T follicular helper cell (primary cell): ENCODE measurements at places on chromosomes 4 and X.

GRCh38 chr4:87848622-87849351 is 16.0 kb downstream of the MEPE start:
- peak; percentile 3 for DNase-seq

DNA sequence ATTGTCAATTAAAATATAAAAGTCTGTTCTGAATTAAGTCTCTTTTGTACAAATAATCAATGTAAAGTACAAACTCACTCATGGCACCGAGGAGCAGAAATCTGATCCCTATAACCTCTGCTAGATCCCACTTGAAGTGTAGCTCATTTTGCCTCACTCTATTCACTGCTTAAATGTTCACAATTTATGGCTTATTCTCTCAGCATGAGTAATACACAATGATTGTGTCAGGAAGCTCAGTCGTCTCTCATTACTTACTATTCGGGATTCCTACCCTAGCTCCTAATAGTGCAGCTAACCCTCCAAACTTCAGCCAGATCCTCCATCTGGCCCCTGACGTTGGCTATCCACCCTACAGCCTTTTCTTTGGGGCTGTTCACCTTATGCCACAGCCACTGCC is 4.7 kb upstream of the AMMECR1 start:
- DNase-seq: no peak

- no peak for DNase-seq
Observed at GRCh38 chr4:41569961-41570360, 32.0 kb downstream of the LIMCH1 start.

- DNase-seq: no peak
Observed at GRCh38 chr4:129543299-129543698, 447.3 kb downstream of the C4orf33 start.

DNA sequence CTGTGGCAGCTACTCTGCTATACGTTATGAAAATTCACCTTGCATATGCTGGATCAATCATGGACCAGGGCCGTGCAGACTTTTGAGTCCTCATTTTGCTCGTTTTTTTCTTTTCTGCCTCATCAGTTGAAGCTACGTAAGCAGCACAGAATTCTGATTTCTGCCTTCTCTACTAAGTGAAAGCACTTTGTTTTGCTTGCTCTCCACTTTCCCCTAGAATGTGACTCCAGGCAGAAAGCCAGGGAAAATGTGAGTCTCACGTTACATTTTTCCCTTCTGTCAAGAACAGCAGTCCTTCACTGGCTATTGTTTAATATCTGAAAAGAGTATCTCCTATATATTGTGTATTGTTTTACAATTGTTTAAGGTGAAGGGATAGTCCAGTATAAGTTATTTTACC is 1840.1 kb downstream of the PCDH7 start:
- DNase-seq: no peak

DNA sequence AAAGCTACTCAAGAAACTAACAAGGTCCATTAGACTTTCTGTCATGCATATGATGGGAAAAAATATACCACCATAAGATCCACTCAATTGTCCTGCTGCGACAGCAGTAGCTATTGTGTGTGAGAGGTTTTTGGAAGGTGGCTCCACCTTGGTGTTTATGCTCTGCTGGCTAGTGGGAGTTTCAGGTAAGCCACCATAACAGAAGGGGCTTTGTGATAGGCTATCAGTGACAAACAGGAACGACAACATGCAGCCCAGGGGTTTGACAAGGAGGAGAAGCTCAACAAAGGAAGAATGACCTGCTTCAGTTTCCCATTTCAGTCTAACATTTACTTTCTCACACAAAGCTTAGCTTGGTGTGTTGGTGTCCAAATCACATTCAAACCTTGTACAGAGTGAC is 182.6 kb downstream of the ATOH1 start:
- DNase-seq: no peak

DNA sequence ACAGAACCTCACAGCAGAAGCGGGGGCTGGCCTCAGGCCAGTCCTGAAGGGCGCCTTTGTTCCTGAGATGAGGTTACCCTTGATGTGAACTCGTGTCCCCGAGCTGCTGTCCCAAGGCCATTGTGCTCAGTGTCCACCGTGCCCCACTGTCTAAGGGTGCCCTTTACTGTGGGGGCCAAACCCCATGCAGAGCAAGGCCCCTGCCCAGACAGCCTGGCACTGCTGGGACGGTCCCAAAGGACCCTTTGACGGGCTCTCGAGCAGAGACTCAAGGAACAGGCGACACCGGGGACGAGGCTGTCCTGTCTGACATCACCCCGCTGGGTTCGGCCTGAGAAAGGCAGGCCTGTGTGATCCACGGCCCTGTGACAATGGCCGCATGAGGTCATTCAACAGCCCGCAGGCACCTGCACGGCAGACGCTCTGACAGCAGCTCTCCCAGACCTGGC is 100.6 kb downstream of the ABLIM2 start:
- no peak for DNase-seq

GRCh38 chrX:111759686-111760085 is 78.7 kb downstream of the ALG13 start:
- DNase-seq: no peak

DNA sequence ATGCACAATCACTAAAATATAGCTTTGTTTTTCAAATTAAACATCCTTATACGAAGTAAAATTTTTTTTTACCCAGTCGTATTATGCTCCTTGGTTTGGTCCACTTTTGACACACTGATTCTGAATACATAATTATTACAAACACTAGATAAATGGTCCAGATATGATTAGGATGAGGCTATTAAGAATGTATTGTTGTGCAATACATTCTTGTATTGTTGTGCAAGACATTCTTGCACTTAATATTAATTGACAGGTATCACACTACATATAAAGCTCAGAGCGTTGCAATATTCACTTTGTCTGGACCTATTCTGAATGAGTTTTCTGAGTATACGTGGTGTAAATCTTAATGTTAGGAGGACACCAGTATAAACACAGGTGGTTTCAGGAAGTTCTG is 464.0 kb downstream of the CFAP47 start:
- no peak for DNase-seq

DNA sequence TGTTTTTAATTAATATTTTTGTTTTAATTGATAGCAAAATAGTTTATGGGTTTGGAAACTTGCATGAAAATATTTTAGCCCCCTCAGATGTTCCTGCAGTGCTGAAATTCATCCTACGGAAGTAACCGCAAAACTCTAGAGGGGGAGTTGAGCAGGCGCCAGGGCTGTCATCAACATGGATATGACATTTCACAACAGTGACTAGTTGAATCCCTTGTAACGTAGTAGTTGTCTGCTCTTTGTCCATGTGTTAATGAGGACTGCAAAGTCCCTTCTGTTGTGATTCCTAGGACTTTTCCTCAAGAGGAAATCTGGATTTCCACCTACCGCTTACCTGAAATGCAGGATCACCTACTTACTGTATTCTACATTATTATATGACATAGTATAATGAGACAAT is 40.4 kb downstream of the MAP7D3 start:
- DNase-seq: no peak

DNA sequence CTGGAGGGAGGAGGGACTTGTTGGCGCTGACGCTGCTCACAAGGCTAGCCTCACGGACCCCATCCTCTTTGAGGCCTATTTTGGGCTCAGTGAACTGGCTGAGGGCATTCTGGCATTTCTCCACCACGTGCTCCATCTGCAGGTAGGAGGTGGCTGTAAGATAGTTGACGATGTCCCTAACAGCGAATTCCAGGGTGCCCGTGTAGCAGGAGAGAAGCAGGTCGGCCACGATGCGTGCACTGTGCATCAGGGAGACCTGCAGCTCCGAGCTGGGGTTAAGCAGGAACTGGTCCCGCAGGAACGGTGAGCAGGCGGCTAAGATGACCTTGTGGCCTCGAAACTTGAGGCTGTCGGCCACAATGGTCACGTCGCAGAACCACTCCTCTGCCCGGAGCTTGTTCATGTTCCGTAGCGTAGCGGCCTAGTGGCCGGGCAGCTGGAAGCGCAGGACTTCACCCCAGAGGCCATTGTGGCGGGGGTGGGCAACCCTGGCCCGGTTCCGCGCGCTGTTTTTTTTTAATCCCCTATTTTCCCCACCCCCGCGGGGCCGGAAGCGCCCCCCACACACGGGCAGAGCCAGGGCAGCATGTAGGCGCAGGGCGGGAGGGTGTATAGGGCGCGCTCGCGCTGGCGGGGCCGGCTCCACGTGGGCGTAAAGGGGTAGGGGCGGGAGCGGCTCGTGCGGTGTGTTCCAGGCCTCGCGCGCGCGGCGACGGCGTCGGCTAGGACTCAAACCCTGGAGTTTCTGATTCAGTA is 73.2 kb downstream of the UBE2K start:
- DNase-seq: no peak

GRCh38 chr4:169175035-169175434 is 95.7 kb downstream of the SH3RF1 start:
- DNase-seq: no peak

GRCh38 chr4:8461616-8462015 is 21.0 kb downstream of the TRMT44 start:
- no peak for DNase-seq
